ENCODE measurements at places on chromosomes 1 and 21.

DNA sequence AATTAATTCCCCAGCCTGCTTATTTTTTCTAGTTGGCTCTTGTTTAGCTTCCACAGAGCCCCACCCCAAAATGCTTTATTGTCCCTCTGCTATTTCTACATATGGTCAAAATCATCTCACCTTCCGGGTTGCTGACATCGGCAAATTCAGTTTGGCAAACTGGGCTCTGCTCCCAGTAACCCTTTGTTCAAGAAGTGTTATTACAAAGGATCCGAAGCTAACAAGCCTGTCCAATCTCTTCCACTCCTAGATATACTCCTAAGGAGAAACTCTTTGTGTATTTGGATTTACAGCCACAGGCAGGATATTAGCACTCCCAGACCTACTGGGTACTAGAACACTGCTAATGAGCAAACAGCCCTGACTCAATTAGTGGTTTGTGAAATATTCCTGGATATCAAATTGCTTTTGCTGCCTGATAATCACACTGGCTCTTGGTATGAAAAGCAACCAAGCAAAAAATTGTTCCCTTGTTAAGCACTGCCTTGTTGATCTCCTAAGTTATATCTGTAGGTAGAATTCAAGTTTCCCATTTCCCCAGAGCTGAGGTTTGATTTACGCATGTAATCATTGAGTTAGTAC, 4.0 kb downstream of the JUN start:
- peak; percentile 16 for DNase-seq

GRCh38 chr1:84350550-84350949, 47.7 kb upstream of the DNASE2B start:
- DNase-seq, result no peak

DNA sequence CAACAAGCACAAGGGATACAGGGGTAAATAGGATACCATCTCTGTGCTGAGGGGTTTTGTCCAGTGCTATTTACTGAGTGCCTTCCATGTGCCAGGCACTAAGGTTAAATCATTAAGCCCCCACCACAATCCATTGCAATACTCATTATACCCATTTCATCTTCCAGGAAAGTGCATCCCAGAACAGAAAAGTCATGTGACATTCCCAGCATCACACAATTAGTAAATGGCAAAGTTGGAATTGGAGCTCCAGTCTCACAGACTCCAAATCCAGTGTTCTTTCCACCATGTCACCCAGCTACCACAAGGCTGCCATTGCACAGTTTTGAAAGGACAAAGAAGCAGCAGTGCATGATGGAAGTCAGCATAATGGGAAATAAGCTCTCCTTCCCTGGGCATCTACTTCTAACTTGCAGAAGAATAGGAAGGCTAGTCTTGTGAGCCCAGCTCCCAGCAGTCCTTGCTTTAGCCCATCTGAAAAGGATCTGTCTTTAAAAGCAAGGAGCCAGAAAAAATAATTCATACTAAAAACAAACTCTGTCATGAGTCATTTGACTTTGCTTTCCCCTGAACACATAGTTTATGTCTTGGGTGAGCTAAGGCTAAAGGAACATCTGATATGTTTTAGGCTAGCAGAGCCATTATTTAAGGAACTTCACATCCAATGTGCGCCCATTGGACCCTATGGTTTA, 111.4 kb upstream of the HOOK1 start:
- no peak for DNase-seq

- no peak for DNase-seq
These were observed 33.8 kb downstream of the ZBTB17 start for GRCh38 chr1:15941899-15942660.

GRCh38 chr1:66824771-66825170, 23.7 kb upstream of the INSL5 start:
- no peak for DNase-seq

- DNase-seq, result no peak
These were observed 22.7 kb upstream of the LELP1 start for GRCh38 chr1:153180556-153180955.

GRCh38 chr1:3501856-3502640, 47.6 kb downstream of the ARHGEF16 start:
- DNase-seq, result no peak

All from NCI-H1930 (cell line).